ENCODE measurements at places on chromosomes 6 and 20. TPM values are rescaled to one million over a fixed set of nuclear protein-coding genes. Genes with fewer than 3 reads are reported as not detected.

GRCh38 chr6:42010909-42011308 lies 39.4 kb upstream of the TAF8 start:
- no peaks in the 10 kb centered on the region for H3K27me3 ChIP-seq
- no peak overlapping the region for H3K4me3 ChIP-seq
- H3K36me3 ChIP-seq: no peaks in the 10 kb centered on the region
- DNase-seq: peak; percentile 29
- no peak overlapping the region for H3K27ac ChIP-seq

DNA sequence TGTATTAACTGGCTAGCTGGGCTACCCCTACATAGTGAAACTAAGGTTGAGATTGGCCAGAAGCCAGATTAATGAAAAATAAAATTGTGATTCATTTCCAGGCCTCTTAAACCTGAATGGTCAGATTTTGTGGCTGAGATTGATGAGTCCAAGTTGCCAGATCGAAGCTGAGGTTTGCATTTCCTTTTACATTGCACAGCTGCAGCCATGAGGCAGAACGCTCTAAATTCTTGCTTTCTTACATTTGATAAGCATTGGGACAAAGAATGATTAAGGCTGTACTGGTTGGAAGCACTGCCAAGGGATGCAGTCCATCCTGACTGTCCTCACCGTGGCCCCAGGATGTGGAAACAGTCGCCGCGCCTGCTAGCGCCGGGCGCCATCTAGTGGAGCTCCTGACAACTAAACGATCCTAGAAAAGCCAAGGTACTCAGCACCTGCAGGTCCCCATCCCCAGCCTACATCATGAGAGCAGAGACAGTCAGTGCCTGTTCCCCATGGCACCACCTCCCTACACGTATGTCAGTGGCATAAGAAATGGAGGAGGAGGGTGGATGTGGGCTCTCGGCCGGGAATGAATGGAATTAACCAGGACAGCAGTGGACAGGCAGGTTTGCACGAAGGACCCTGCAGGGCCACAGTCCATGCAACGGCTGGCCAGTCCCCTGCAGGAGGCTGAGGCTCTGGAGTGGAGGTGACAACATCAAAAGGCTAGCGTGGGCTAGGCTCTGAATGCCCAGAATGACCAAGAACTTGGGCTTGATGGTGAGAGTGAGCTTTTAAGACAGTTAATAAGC lies 19.0 kb downstream of the PXDC1 start:
- H3K27me3 ChIP-seq: no peaks in the 10 kb centered on the region
- no peak overlapping the region for H3K27ac ChIP-seq
- no peak for DNase-seq
- peaks cover 22% of the 10 kb centered on the region for H3K4me1 ChIP-seq
- no peak overlapping the region for H3K4me3 ChIP-seq

The MYBL2 gene
- 1.0 TPM for total RNA-seq

The UCKL1 gene
- 80.1 TPM for total RNA-seq

The SGK2 gene
- 6.9 TPM for total RNA-seq

GRCh38 chr20:56437196-56437960 lies 25.3 kb downstream of the CASS4 start:
- peaks cover 21% of the 10 kb centered on the region for H3K4me1 ChIP-seq
- H3K27me3 ChIP-seq: no peaks in the 10 kb centered on the region
- no peak overlapping the region for H3K27ac ChIP-seq
- H3K4me3 ChIP-seq: no peak overlapping the region
- no peak for DNase-seq

DNA sequence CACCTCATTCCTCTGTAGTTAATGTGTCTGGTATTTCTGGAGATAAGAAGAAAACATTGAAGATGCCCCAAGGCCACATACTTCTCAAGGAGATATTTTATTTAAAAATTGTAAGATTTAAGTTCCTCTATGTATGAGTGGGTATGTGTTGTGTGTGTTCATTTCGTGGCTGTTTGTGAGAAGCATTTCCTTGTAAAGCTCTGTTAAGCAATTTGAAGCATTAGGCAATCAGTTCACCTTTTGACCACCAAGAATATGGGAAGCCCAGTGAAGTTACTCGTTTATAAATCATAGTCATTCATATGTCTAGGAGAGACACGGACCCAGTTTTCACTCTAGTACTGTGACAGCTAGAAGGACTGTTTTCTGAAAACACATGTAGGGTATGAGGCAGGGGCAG lies 717.6 kb upstream of the MAP3K7 start:
- H3K36me3 ChIP-seq: no peaks in the 10 kb centered on the region
- no peaks in the 10 kb centered on the region for H3K27me3 ChIP-seq
- no peak for DNase-seq
- no peak overlapping the region for H3K4me3 ChIP-seq
- no peaks in the 10 kb centered on the region for H3K4me1 ChIP-seq

DNA sequence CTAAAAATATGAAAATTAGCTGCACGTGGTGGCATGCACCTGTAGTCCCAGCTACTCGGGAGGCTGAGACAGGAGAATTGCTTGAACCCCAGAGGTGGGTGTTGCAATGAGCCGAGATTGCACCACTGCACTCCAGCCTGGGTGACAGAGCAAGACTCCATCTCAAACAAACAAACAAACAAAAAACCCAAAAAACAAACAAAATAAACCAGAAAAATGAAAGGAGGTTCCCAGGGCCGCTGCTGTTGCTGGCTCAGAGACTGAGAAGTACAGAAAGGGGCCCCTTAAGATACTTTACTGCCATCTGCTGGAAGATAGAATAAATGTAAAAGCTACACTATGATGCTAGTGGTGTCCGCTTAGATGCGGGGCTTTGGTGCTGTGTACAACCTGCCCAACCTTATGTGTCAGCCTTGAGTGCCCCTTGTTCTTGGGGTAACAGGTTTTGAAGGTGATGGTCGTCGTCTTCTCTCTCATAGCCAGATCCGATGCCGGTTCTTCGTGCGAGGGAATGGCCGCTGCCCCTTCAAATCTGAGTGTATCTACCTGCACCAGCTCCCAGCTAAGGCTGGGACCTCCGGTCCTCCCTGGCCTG lies 2.8 kb upstream of the FANCE start:
- no peak overlapping the region for H3K27ac ChIP-seq
- H3K36me3 ChIP-seq: no peaks in the 10 kb centered on the region
- peaks cover 30% of the 10 kb centered on the region for H3K4me1 ChIP-seq

GRCh38 chr6:20584100-20584731 lies 50.0 kb downstream of the CDKAL1 start:
- H3K27ac ChIP-seq: no peak overlapping the region
- no peak for DNase-seq
- peaks cover 3% of the 10 kb centered on the region for H3K36me3 ChIP-seq
- H3K27me3 ChIP-seq: no peaks in the 10 kb centered on the region

The SUMO4 gene
- total RNA-seq: 6.0 TPM

DNA sequence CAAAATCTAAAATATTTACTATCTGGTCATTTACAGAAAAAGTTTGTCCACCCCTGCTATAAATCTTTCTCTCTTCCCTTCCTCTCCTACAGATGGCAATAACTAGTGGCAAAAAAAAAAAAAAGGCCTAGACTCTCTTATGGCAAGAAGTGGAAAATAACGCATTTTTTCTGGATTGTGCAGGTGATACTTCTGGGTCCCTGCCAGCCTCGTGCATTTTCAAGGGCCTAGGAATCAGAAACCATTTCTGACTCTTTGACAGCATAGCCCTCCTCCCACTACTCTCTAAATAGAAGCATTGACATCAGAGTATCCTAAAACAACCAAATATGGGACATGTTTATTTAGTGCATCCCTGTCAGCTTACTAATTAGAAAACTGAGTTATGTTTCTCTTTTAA lies 251.0 kb downstream of the KHDC1L start:
- no peaks in the 10 kb centered on the region for H3K36me3 ChIP-seq
- no peak overlapping the region for H3K27ac ChIP-seq
- no peak for DNase-seq
- no peaks in the 10 kb centered on the region for H3K4me1 ChIP-seq
- no peak overlapping the region for H3K4me3 ChIP-seq

GRCh38 chr20:58645412-58645968 lies 5.6 kb upstream of the STX16 start:
- H3K4me3 ChIP-seq: no peak overlapping the region
- no peak for DNase-seq
- H3K4me1 ChIP-seq: peaks cover 25% of the 10 kb centered on the region
- H3K27ac ChIP-seq: no peak overlapping the region

DNA sequence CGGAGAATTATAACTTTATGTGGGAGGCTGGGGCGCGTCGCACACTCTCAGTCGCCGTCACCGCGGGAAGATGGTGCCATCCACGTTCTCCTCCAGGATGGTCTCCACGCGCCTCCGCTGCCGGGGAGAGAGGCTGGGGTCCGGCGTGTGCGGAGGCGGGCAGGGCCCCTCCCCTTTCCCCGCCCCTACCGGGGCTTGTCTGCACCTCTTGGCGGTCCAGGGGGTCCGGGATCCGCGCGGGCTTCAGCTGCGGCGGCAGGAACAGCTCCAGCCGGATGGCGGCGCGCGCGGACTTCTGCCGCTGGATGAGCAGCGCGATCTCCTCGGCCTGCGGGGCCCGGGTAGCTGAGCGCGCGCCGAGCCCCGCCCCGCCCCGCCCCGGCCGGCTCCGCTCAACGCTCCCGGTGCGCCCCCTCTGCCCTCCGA lies 807 bp downstream of the LKAAEAR1 start:
- H3K27ac ChIP-seq: no peak overlapping the region
- no peak for DNase-seq
- peaks cover 38% of the 10 kb centered on the region for H3K4me1 ChIP-seq
- H3K36me3 ChIP-seq: no peaks in the 10 kb centered on the region
- peaks cover 17% of the 10 kb centered on the region for H3K27me3 ChIP-seq

- DNase-seq: no peak
- H3K27me3 ChIP-seq: no peaks in the 10 kb centered on the region
- no peaks in the 10 kb centered on the region for H3K4me1 ChIP-seq
- no peak overlapping the region for H3K4me3 ChIP-seq
- no peak overlapping the region for H3K27ac ChIP-seq
These were observed 40.4 kb downstream of the TAB2 start for GRCh38 chr6:149357726-149358538.

DNA sequence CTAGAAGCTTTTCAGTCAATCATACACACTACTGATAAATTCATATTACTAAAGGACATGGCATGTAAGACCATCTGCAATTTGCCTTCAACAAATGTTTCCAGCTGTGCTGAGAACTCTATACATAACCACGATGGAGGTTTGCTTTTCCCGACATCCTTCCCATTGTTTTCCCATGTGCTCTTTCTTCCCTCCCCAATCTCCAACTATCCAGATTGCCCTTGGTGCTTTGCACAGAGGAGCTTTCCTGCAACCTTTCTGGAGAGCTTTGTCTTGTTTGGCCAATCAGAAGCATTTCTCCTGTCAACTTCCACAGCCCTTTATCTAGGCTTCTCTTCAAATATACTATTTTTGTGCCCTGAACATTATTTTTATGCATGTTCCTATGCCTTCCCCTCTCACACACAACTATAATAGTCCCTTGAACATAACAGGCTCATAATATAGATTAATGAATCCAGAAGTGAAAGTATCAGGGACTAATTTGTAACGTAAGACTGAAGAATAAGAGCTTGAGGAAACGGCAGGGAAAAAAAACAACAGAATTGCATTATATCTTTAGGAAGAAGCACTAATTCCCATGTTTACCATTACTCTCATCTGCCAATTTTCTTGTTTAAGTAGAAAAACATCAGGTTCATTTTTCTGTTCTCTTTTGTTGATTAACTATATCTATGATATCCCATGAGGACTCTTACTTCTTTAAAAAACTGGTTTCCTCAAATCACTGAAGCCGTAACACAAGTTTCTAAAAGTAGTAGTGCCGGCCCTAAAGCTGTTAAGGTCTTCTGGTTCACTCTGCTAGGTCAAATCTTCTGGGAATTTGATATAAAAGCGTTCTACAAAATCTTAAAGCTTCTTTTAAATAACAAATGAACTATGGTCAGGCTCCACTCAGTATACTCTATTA lies 20.1 kb downstream of the SMLR1 start:
- H3K36me3 ChIP-seq: no peaks in the 10 kb centered on the region
- no peak overlapping the region for H3K4me3 ChIP-seq
- no peaks in the 10 kb centered on the region for H3K27me3 ChIP-seq

- no peak for DNase-seq
- no peaks in the 10 kb centered on the region for H3K4me1 ChIP-seq
- no peaks in the 10 kb centered on the region for H3K27me3 ChIP-seq
- H3K4me3 ChIP-seq: no peak overlapping the region
These were observed 324.2 kb downstream of the NRN1 start for GRCh38 chr6:5682530-5682929.

DNA sequence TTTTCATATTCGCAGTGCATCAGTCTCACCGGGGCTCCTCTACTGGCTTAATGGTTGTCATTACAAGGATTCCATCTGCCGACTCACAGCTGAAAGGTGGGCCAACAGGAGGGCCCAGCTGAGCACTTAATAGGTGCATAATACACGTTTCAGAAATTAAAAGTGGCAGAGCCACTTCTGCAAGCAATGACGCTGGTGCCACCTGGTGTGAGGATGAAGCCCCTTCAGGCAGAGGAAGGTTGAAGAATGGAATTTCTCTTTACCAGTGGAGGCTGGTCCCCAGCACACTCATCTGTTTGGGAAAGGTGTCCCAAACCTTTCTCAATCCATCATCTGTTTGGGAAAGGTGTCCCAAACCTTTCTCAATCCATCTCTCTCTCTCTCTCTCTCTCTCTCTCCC lies 8.2 kb upstream of the STMND1 start:
- no peaks in the 10 kb centered on the region for H3K4me1 ChIP-seq
- DNase-seq: no peak
- H3K27me3 ChIP-seq: no peaks in the 10 kb centered on the region

The CDC25B gene
- total RNA-seq: 12.7 TPM

DNA sequence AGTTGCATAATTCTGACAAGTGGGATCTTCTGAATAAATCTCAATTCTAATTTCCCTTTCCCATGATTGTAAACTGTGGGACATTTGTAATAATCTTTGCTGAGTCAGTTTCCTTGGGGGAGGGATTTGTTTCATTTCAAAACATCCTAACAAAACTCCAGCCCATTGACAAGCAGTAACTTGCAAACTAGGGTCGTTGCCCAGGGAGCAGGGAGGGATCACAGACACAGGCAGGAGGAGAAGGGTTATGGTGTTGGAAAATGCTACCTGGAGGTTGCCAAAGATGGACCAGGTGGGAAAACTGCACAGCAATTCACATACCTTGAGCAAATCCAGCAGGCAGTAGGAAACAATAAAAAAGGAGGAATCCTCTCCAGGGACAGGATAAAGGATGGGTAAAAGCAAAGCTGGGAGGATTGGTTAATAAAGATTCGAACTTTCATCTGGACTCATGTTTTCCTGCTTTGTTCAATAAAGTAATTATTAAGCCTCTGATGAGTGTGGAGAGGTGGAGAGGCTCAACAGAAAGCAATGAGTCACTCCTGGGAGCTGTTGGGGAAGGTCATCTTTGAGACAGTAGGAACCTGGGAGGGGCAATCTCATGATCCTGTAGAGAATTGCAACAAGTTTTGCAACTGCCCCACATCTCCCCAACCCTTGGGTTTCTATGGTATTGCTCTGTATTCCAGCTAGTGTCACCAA lies 87.3 kb upstream of the AKIRIN2 start:
- no peak overlapping the region for H3K4me3 ChIP-seq
- H3K36me3 ChIP-seq: no peaks in the 10 kb centered on the region
- H3K4me1 ChIP-seq: peaks cover 8% of the 10 kb centered on the region
- H3K27ac ChIP-seq: no peak overlapping the region

The RFX6 gene
- total RNA-seq: not detected

The RHAG gene
- total RNA-seq: not detected

All from suprapubic skin (tissue), 4 donors.